ENCODE measurements at places on chromosomes 2 and 18.

DNA sequence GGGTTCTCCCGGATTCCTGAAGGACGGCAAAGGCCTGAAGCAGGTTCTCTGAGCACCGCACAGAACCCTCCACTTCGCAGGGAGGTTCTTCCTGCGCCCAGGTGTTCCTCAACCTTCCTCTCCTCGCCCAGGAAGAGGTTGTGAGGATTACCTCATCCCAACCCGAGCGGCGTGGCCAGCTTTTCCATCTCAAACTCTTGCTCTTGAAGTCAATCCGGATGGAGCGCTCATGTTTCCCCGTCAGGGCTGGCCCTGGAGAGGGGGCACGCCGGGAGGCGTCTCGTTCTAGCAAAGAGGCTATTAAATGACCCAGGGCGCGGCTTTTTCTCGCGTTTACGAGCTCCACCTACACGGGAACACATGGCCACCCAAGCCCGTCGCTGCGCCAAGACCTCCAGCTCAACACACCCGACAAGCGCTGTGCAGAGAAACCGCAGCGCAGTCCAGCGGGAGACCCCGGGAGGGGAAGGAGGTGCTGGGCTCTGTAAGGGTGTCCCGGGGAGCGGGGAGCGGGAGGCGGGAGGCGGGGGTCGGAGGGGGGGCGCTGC, 540 bp upstream of the RAB10 start:
- DNase-seq: peak; percentile 55

- DNase-seq: no peak
These were observed 421.0 kb upstream of the NETO1 start for GRCh38 chr18:73288813-73289212.

DNA sequence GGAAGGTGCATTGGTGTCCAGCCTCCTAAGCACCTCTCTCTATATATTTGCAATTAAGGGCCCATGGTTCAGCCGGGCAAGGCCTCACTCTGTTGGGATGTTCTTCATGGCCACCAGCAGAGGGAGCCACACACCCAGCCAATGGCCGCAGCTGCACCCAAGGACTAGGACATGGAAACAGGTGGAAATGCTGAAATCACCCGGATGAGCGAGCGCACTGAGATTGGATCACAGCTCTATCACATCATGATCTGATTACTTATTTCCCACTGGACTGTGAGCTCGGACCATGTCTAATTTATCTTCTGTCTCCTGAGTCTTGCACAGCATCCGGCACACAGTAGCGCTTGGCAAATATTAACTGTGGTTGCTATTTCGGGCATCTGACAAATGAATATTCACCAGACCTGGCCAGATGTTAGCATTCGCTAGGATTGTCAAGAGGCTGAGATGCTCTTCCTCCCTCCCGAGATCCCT, 31.2 kb downstream of the KIF3C start:
- peak; percentile 58 for DNase-seq

- DNase-seq: no peak
These were observed 97.8 kb downstream of the B3GNT2 start for GRCh38 chr2:62293490-62294271.

DNA sequence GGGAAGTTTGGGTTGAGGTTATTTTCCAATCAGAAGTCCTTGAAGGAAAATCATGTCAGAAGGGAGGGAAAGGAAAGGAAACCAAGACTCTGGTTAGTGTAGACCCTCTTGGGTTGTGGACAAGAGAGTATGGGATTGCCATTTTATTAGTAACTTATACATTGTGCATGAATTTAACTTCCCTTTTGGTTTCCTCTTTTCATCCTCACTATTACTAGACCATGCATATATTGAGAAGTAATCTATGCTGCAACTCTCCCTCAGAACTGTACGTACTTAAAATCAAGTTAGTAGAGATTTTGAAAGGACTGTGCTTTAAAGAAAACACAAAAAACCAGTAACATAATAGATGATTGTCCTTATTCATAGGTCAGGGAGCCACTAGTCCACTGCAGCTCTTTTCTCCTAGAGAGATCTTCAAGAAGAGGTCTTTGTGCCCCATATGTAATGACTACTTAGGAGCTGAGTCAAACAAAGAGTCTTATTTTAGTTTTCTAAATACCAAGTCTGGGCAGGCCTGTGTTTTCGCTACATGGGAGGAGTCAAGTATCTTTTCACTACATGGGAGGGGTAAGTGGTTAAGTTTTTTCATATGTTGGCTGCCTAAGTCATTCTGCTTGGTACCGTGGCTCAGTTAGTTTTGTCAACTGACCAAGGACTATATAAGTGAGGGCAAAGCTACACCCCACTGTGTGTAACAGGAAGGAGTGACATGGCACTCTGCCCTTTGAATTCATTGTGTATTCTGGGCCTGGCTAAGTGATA, 25.2 kb upstream of the FAM117B start:
- no peak for DNase-seq

- DNase-seq: no peak
These were observed 60.9 kb downstream of the RFTN2 start for GRCh38 chr2:197614532-197614931.

- DNase-seq: no peak
These were observed 115.7 kb downstream of the MYO1B start for GRCh38 chr2:191360918-191361317.

DNA sequence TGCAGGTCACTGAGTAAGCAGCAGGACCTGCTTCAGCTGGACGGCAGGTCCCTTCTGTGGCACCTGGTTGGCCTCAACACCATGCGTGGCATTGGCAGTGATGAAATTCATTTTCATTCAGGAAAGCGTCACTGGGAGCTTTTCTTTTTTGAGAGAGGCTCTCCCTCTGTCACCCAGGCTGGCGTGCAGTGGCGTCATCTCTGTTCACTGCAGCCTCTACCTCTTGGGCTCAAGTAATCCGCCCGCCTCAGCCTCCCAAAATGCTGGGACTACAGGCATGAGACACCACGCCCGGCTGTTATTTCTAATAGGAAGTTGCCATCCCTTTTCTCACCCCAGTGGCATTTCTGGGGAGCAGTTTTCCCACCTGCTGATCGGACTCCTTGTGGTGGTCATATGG, 39.3 kb downstream of the NCK2 start:
- no peak for DNase-seq

GRCh38 chr2:237191714-237192081, 106.0 kb downstream of the COPS8 start:
- DNase-seq: no peak

DNA sequence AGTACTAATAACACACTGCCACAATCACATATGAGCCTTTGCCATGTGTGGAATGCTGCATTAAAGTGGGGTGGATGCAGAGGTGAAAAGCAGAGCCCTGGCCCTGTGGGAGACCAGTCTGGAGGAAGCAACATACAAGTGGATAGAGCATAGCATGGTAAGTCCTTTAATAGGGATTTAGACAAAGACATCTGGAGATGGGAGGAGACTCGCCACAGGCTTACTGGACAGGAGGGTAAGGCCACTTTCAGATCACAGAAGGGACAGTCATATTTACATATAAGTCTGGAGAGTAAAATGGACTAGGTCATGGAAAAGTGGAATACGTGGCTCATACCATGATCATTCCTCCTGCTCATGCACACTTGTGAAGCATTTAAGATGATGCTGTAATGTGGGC, 84.3 kb downstream of the PPP1R1C start:
- no peak for DNase-seq

GRCh38 chr2:217478831-217479455, 523.9 kb downstream of the TNS1 start:
- DNase-seq: no peak

DNA sequence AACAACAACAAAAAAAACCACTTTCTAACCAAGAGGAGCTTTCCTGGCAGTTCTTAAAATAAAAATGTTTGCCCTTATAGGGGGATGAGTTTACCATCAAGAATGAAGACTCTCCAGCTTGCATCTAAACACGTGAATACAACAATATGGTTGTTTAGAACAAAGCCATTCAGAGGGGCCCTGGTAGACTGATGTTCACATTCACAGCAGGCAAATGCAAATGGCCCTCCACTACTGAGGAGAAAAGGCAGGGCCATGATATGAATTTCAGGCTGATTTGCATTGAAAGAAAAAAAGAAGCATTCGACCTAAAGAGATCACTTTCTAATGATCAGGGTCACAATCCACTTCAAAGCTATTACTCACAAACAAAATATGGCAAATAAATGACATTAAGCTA, 65.3 kb upstream of the OTOS start:
- no peak for DNase-seq

DNA sequence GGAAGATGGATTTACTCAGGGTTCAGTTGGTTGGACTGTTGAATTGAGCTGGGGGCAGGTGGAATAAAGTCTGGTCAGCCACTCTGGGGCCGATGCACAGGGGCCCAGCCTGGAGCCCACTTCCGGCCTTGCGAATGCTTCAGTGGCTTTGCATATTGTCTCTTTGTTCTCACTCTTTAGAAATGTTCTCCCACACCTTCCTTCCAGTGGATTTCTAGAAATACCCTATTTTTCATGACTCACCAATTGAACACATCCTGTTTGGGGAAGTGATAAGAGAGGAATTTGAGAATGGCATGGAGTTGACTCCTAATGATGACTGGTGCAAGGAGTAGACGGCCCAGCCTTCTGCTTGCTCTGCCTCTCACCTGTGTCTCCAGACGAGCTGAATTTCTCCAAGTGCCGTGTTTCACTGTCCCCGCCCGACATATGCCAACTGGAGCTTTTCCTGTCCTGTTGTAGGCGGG, 28.1 kb downstream of the ASAP2 start:
- peak; percentile 68 for DNase-seq

DNA sequence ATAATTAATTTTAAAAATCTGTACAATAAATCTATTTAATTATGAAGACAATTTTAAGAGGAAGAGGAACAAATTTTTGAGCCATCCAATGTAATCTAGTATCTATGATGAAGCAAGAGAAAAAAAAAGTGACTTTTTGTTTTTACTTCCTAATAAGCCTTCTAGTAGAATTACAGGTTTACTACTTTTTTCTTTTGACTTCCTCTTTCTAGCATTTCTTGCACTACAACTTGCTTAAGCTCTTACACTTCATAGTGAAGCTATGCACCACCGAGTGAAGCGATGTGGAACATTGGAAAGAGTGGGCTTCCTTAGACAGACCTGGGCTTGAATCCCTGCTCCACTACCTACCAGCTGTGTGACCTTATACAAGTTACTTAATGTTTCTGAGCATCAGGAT, 2.1 kb downstream of the SERPINB2 start:
- no peak for DNase-seq

DNA sequence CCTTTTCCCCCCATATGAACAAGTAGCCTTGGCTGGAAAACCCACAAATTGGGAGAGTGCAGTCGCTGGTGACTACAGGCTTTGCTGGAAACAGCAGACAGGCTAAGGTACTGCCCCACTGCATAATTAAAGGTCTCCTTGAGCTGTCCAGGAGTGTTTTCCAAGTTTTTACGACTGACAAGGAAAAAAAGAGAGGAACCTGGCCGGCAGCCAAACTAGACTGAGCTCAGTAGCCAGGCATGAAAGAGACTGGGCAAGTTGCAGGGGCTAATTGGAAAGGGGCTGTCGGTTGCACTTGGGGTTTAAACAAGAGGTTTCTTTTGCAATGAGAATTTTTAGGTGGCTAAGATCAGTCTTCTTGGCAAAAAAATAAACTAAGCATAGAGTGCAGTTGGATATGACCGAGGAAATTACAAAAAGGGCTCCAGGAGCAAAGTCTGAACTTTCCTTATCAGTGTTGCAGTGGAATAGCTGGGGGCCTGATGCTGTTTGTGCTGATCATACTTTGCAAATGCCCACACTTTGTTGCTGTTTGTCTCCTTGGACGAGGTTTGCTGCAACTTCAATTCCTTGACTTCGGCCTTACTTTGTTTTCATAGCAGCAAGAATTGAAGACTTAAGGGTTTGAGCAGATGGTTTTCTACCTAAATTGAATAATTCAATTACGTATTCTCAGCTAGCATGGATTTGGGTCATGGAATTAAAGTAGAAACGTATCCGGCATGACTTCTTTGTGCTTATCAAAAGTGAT, 2.1 kb downstream of the GULP1 start:
- DNase-seq: no peak
